Cortex of kidney (tissue), 1 donor: ENCODE measurements at places on chromosomes 5 and 9.

DNA sequence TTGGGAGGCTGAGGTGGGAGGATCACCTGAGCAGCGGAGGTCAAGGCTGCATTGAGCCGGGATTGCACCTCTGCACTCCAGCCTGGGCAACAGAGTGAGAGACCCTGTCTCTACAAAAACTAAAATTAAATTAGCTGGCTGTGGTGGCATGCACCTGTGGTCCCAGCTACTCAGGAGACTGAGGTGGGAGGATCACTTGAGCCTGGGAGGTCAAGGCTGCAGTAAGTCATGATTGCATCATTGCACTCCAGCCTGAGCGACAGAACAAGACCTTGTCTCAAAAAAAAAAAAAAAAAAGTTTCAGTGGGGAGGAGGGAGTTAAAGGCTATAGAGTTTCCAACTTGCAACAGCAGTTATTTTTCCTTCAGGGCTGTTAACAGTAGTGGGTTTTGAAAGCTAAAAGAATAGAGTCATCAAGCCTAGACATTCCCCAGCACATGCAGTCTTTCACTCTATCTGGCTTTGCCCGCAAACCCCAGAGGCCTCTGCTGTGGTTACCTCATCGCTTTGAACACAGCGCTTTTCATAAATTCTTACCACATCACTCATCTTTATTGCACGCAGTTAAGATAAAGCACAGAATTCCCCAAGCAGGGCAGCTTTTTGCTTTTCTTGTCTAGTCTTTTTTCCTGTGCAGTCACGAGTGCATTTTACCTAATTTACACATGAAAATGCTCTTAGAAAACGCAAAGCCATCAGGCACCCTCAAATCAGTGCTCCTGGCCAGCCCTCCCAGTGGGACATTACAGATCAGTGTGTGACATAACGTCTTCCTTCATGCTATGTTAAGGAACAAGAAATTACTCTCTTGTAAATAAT is 8.7 kb upstream of the SLC2A8 start:
- no peak for DNase-seq

GRCh38 chr9:73081979-73082657 is 69.5 kb upstream of the ANXA1 start:
- no peak for DNase-seq

DNA sequence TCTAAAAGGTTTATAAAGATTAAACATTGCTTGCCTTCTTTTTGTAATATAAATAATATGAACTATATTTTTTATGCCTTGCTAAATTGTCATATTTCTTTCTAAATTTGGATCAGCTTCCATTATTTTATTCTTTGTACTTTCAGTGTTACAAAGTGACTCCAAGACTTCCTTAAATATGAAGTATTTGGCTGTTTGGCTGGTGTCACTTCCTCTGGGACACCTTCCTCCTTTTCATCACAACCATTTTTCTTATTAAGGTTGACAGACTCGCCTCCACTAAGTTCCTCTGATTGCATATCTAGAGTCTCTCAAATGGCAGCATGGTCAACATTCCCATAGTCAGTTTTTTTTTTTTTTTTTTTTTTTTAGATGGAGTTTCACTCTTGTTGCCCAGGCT is 73.8 kb upstream of the SLC1A1 start:
- no peak for DNase-seq

GRCh38 chr9:117095081-117095480 is 319.8 kb downstream of the ASTN2 start:
- no peak for DNase-seq

DNA sequence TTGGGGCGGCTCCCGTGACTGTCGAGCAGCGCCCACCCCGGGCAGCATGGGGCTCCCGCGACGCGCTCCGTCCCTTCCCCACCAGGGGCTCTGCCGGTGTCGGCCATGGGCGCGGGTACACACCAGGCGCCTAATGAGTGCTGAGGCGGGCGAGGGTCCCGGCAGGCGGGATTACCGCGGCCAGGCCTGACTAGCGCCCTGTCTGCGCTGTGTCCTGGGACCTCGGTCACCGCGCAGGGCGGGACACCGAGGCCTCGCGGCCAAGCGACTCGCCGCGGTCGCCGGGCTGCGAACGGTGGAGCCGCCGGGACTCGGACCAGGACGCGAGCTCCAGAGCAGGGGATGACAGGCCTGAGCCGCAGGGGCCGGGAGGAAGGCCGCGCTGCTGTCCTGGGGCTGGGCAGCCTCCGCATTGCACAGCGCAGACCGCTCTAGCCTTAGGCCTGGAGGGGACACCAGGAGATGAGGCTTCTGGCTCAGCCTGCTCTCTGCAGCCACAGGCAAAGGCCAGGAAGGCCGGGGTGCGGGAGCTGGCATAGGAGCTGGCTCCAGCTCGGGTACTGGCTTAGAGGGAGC is 14.1 kb downstream of the LCN10 start:
- DNase-seq, result no peak

DNA sequence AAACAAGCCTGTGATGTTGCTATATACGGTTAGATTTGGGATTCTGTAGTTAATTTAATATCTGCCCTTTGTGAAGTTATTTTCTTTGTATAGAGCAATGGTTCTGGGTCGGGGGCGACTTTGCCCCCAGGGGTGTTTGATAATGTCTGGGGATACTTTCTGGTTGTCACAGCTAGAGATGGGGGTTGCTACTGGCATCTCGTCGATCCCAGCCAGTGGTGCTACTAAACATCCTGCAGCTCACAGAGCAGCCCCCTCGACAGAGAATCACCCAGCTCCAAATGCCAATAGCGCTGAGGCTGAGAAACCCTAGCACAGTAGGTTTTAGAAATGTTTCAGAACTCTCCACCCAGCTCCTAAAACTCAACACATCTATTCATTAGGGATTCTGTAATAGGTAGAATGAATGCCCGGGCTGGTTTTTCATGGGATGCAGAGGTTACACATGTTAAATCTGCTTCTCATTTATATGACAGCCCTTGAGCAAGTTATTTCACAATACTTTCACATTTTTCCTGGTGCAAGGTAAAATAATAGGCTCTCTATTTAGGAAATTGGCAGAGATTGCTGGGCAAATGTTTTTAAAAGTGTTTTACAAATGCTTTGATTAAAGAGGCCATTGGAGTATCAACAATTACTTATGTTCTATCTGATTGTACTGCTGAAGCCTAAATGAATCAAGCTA is 75.2 kb upstream of the CTSL start:
- DNase-seq, result no peak

DNA sequence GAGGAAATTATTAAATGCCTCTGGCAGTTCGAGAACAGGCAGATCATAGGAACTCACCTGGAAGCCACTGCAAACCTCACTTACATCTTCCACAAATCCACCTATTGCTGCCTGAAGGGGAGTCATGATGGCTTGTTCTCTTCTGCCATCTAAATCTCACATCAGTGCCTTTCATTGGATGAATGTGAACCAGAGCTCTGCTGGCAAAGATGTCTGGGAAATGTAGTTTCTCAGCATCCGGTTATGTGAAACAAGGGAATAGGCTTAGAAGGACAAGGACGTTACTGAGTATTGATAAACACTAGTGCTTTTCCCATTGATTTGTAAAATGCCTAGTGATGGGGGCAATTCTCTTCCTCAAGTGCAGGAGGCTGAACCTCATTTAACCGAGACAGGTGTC is 483.3 kb downstream of the ARHGEF28 start:
- no peak for DNase-seq

DNA sequence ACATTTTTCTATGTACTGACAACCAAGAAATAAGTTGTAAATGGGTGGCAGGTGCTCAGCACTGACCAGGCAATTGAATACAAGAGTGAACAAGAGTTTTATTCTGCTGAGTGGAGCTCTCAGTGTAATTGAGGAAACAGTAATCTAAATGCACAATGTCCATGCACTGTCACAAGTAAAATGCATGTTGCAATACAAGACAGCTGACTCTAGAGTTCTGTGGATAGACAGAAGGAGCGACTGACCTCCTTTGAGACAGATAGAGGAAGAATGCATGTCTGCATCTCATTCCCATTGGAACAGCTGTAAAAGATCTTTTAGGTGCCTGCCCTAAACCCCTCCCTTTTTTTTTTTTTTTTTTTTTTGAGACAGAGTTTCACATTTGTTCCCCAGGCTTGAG is 299.0 kb downstream of the FBXL7 start:
- DNase-seq, result no peak

DNA sequence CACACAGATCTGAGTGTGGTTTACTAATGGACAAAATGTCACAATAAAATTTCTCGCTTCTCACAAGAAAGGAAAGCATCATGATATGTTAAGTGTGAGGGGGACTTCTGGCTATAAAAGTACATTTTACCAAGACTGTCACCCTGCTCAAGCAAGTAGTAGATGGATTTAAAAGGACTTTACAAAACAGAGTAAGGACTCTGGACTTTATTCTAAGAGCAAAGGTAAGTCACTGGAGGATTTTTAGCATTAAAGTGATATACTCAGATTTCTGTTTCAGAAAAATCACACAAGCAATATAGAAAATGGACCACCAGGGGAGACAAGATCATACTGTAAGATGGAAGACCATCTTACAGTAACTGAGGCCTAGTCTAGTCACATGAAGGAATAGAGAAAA is 19.7 kb downstream of the FANCC start:
- no peak for DNase-seq

- DNase-seq, result no peak
These were observed 75.7 kb upstream of the OR2K2 start for GRCh38 chr9:111405701-111406100.

DNA sequence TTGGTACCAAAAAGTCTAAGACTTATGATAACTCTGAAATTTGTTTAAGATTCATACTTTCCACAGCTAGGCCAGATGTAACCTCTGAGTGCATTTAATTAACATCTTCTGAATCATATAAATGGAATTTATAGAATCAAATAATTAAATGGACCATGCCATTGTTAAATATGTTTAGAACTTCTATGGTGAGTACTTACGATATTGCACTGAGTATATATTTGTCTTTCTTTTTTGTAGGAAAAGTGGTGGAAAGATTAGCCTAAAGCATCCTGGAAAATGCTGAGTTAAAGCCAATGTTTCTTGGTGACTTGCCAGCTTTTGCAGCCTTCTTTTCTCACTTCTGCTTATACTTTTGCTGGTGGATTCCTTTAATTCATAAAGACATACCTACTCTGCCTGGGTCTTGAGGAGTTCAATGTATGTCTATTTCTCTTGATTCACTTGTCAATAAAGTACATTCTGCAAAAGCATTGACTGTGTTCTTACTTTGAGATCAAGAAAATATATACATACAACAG is 11.9 kb downstream of the SPINK6 start:
- DNase-seq, result no peak

GRCh38 chr5:97088774-97089148 is 53.6 kb downstream of the LIX1 start:
- no peak for DNase-seq

DNA sequence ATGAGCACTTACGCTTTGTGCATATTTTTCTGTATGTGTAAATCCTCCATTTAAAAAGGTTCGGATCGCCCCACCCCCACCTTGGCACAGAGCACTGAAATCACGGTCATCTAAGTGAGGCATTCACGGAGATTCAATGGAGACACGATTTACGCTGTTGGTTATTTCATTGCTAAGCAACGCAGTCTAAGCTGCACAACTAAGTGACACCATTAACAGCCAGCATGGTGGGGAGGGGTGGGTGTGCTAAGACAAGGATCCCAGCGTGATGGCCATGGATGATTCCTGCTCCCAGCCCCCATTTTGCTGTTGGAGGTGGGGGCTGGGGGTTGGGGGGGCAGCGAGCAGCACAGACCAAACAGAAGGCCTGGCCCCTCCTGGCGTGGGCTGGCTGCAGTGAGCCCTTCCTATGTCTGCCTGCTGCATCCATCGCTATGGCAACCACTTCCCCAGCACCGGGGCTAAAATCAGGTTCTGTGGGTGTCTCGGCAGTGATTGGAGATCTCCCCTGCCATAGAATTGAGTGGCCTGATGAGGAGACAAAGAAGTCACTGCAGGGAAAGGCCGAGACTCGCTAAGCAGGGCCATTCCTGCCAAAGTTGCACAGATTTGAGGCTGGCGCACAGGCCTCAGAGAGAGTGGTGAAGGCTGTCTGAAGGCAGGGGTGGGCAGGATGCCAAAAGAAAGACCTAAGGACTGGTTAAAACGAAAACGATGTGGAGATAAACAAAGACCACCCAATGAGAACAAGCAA is 14.3 kb upstream of the MARCHF6 start:
- DNase-seq, result no peak

- DNase-seq, result no peak
These were observed 57.5 kb upstream of the ICE1 start for GRCh38 chr5:5364932-5365331.

GRCh38 chr5:62650197-62650596 is 71.6 kb downstream of the LRRC70 start:
- no peak for DNase-seq

DNA sequence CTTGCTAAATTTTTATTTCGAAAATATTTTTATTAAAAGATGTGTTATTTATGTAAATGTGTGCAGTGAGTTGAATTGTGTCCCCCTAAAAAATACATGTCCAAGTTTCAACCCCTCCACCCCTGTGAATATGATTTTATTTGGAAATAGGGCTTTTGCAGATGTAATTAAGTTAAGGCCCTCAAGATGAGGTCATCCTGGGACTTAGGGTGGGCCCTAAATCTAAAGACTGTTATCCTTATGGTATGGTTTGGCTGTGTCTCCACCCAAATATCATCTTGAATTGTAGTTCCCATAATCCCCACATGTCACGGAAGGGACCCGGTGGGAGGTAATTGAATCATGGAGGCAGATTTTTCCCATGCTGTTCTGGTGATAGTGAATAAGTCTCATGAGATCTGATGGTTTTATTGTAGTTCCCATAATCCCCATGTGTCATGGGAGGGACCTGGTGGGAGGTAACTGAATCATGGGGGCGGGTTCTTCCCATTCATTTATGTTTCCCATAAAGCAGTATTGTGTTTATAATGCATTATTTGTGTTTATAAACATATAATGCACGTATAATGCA is 1.5 kb upstream of the TMED7 start:
- DNase-seq, result no peak

DNA sequence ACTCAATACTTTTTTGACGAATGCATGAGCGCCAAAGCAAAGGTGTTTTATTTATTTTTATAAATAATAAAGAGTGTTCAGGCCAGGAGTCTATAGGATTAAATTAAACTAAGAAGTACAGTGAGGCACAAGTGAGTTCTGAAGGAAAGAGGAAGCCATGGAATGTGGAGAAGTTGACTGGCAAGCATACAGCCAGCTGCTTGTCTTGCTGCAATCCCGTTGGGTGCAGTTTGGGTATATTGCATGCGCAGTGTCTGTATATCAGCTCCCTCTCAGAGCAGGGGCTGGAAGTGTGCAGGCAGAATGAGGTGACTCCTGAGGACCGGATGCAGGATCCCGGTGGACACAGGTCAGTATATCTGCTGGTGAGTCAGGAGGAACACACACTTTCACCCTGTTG is 315.6 kb downstream of the ZSWIM6 start:
- no peak for DNase-seq

GRCh38 chr9:135116371-135116770 is 28.9 kb downstream of the OLFM1 start:
- no peak for DNase-seq

DNA sequence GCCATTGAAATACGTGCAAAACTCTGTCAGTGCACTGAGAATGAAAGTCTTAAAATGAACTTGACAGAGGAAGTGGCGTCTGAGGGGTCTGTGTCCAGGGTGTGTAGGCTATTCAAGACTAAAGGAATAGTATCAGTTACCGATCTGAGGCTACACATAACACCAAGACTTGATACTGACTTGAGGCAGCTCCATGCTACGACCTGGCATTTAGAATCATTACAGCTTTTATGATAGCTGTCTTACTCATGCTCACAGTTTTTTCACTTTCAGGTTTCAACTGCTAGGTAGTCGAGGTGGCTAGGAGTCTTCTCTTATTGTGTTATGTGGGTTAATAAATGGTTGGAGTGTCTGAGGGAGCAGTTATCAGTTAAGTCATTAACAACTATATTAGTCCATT is 92.8 kb upstream of the SLCO6A1 start:
- no peak for DNase-seq
